SW 1271 (cell line): ENCODE measurements at places on chromosomes 7 and 10.

DNA sequence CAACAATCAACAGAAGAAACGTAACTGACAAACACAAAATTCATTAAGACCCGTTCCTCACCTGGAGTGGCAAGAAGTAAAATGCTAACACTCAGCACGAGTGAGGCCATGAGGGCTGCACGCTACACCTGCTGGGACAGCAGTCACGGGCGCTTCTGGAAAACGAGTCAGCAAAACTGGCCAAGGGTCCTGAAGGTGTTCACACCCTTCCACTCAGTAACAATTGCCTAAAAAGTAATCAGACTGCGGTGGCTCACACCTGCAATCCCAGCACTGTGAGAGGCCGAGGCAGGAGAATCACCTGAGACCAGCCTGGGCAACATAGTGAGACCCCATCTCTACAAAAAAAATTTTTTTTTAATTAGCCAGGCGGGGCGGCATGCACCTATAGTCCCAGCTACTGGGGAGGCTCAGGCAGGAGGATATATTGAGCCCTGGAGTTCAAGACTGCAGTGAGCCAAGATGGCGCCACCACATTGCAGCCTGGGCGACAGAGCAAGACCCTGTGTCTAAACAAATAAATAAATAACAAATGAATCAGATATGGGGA is 199.1 kb downstream of the MAD1L1 start:
- DNase-seq = no peak

DNA sequence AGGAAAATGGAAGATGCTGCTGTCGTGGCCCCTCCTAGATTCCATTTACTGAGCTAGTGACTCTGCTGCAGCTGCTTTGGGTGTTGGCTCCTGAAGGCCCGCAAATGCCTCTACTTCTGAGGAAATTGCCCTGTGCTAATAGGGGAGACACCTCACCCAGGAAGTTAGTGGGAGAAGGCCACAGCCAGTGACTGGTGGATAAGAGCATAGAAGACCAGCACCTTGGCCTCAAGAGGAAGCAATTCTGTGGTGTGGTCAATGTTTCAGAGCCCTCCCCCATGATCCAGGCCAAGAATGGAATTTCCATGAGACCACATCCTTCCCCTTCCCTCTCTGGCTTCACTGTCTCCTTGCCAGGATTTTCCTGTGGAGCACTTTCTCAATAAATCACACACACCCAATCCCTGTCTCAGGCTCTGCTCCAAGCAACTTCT is 25.0 kb upstream of the FZD1 start:
- peak; percentile 76 for DNase-seq

GRCh38 chr7:17405786-17406185 is 107.3 kb downstream of the AHR start:
- peak; percentile 95 for DNase-seq

- DNase-seq = no peak
These were observed 10.1 kb upstream of the SEMA3A start for GRCh38 chr7:84204655-84205054.

- DNase-seq = no peak
These were observed 22.7 kb downstream of the FAM53B start for GRCh38 chr10:124721330-124722045.

GRCh38 chr10:80500572-80501380 is 36.9 kb upstream of the SH2D4B start:
- no peak for DNase-seq

DNA sequence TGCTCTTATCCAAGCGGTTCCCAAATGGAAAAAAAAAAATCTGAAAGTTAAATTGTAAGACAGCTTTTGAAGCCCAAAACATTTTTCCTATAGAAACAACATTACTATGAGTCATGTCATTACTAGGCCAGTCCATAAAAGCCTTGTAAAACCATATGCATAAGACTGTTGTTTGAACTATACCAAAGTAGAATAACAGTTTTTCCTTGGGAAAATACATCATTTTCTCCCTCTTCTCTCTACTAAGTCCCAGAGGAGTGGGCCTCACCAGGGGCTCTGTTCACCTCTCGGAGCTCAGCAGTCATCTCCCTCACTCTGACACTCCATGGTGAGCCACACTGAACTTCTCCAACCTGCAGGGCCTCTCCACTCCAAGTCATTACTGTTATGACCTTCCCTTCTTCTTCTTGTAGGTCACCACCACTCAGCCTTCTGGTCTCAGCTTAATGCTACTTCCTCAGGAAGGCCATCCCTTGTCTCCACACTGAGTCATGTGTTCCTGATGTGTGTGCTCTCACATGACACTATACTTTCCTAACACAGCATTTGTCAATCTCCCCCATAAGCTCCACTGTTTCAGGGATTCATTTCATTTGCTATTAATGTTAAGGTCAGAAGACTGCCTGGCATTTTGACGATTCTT is 32.5 kb downstream of the ZNF438 start:
- no peak for DNase-seq

- DNase-seq = no peak
These were observed 18.7 kb upstream of the NUB1 start for GRCh38 chr7:151322906-151323305.

DNA sequence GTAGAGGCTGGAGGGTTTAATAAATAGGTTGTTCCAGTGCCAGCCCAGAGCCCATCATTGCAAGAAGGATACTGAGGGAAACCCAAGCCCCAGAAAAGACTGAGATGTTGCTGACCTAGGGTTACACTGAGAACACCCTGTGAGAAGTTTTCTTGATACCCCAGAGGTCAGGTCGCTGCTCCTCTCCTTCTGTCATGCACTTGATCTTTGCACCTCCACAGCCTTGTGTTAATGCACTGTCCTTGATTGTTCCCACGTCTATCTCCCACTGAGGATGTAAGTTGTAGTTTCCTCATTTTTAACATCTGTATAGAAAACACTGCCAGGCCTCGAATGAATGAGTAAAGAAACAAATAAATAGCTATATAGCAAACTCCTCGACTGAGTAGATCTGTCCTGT is 195.3 kb upstream of the AHR start:
- no peak for DNase-seq

DNA sequence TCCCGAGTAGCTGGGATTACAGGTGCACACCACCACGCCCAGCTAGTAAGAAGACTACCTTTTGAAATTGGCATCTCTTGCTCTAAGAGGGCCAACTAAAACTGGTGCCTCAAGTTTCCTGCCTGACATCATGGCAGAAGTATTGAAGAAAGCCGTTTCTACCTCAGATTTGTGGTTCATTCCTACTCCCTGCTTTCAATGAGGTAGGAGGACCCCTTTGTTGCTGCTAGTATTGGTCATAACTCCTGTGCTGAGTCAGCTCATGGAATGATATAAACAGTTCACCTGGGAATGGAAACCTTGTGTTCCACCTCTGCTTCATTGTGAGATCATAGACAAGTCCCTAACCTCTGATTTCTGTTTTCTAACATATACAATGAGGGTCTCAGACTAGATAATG is 82.8 kb downstream of the CDK6 start:
- DNase-seq = no peak

GRCh38 chr10:84521468-84521867 is 193.1 kb downstream of the CCSER2 start:
- no peak for DNase-seq

- DNase-seq = no peak
These were observed 938 bp upstream of the TCTN3 start for GRCh38 chr10:95694665-95695064.

- DNase-seq = no peak
These were observed 8.9 kb downstream of the CDK14 start for GRCh38 chr7:90605055-90605454.

- DNase-seq = no peak
These were observed 34.3 kb upstream of the ICA1 start for GRCh38 chr7:8296362-8296659.

- no peak for DNase-seq
These were observed 142.2 kb downstream of the TRIL start for GRCh38 chr7:28815928-28816373.

GRCh38 chr7:133702078-133702477 is 425.1 kb upstream of the LRGUK start:
- DNase-seq = no peak

DNA sequence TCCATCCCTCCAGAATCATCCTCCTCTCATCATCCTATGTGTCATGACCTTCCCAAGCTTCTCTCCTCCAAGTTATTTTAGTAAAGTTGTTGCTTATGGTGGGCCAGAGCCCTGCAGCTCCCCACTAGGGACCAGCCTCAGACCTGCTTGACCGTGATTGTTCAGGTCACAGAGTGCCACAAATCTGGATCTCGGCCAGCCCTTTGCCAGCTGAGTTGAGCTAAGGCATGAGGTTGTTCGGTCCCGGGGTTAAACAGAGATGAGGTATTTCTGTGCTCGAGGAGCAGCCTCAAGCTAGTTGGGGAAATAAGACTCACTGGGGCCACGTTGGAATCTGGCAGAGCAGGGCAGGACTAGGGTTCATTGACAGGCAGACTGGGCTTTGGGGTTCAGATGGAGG is 66.3 kb upstream of the PPIF start:
- no peak for DNase-seq

GRCh38 chr7:55108818-55109217 is 90.0 kb downstream of the EGFR start:
- DNase-seq = no peak

DNA sequence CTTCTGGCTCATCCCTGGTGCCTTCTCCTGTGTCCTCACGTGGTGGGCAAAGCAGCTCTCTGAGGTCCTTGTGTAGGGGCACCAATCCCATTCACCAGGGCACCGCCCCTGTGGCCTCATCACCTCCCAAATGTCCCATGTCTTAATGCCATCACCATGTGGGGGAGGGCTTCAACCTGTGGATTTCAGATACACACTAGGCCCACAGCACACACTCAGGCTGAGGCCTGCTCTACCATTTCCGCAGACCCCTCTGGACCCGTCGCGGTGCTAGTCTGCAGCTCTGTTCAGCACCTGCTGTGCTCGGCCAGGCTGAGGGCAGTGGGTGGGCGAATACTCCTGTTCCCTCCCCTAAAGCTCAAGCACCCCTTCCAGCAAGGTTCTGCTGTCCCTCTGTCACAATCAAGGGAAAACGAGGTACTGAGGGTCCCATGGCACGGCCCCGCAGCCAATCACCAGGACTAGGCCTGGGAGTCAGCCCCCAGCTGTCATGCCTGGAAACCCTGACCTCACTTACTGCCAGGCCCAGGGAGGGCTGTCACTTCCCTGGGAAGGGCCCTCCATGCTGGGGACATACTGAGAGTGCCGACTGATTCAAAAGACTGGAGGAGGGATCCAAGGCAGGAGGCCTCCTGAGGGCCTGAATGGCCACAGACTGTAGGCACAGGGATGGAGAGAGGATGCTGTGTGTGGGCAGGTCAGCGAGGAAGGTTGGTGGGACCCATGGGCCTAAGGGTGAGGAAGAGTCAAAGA is 123.8 kb upstream of the RET start:
- no peak for DNase-seq

DNA sequence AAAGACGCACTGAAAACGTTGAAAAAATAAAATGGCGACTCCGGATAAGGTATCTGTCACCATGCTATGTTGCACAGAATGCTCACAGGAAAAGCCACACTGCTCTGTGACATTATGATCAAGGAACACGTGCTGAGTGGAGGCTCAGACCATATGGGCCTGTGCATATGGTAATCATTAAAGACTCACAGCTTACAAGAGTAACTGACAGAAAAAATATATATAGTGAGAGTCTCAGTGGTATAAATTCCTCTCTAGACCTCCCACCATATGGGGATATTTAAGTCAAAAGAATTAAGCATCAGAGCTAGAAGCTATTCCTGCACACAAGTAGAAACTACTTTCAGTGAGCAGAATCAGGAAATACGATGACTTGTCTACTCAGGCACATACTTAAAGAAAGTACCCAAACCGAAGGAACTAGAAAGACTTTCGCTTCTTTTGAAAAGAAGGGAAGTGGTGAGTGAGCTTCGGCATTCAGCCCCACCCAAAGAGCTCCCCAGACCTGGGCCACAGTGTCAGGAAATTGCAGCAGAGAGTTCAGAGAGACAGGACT is 65.1 kb upstream of the MPP7 start:
- DNase-seq = no peak

- no peak for DNase-seq
These were observed 77.5 kb downstream of the ARID5B start for GRCh38 chr10:61978965-61979364.

GRCh38 chr7:45140827-45141226 is 16.8 kb upstream of the RAMP3 start:
- no peak for DNase-seq

GRCh38 chr7:34552502-34552901 is 105.5 kb upstream of the NPSR1 start:
- no peak for DNase-seq

DNA sequence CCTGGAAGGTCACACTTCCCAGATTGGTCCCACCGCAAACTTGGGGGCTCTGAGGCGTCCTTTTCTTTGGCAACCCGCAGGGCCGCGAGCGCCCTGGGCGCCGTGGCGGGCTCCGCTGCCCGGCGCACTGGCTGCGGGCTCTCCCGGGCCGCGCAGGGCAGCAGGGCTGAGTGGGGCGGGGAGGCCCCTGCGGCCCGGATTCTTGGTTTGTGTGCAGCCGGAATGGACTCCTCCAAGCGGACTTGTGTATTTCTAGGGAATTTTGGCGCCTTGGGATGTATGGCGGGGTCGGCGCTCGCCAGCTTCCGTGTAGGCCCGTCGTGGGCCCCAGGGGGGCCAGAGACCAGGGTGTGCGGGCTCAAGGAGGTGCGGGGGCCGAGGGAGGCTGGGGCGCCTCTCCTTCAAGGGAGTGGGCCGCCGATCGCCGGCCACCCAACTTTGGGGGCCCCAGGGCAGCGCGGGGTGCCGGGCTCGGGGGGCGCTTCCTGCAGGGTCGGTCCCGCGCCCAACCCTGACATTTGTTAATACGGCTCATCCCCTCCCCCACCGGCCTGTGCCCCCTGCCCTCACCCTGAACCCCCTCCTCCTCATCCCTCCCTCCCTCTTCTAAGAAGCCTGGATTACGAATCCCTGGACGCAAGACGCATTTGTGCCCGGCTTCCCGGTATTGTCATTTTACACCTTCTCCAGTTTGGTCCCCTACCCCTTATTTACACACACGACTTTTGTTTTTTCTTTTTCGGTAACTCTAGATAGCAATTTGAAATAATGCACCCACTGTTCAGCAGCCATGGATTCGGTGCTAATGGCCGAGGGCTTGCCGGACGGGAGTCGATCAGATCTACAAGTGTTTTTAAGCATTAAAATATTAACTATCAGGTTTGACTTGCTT is 2.5 kb downstream of the TCF7L2 start:
- no peak for DNase-seq

DNA sequence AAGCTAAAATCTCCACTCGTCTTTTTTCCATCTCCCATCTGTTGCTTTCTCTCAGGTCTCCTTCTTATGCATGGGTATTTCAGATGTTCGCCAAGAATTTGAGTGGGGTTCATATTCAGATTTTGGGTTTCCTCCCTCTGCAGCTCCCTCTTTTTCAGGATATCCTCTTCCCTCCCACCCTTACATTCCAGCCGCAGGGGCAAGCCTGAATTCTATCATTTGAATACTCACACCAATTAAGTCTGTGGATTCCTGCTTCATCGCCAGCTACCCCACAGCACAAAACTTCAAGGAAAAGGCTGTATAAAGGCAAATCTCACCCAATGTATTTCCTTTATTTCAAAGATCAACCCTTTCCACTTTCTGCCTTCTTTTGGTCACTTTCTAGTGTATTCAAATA is 41.6 kb upstream of the FOXI2 start:
- no peak for DNase-seq

DNA sequence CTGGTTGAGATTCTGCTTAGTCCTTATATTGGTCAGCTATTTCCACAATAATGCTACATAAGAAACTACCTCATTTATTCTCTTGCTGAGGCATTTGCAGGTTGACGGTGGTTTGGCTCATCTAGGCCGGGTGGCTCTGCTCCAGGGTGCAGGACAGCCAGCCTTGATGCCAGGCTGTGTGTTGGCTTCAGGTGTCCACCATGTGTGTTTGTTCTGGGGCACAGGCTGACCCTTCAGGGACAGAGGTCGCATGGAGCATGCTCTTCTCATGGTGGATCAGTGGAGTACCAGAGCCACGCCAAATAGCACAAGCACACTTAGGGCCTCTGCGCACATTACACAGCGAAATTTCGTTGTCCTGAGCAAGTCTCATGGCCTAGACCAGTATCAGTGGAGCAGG is 249.9 kb downstream of the LRMDA start:
- no peak for DNase-seq
